Mesenteric fat pad (tissue), 1 donor: ENCODE measurements at places on chromosomes 1 and 21. TPM values are rescaled to one million over a fixed set of nuclear protein-coding genes. Genes with fewer than 3 reads are reported as not detected.

Gene RBM11
- not detected for total RNA-seq

GRCh38 chr1:32363713-32364112 is 1.4 kb downstream of the TSSK3 start:
- no peak for DNase-seq

Gene FAM72B
- total RNA-seq = 1.1 TPM

DNA sequence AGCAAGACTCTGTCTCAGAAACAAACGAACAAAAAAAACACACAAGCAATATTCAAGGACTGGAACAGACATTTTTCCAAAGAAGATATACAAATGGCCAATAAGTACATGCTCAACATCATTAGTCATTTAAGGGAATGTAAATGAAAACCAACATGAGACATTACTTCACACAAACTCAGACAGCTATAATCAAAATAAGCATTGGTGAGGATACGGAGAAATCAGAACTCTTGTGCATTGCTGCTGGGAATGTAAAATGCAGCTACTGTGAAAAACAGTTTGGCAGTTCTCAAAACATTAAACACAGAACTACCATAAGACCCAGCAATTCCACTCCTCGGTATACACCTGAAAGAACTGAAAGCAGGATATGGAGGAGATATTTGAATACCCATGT is 15.4 kb downstream of the NOL9 start:
- DNase-seq = no peak

DNA sequence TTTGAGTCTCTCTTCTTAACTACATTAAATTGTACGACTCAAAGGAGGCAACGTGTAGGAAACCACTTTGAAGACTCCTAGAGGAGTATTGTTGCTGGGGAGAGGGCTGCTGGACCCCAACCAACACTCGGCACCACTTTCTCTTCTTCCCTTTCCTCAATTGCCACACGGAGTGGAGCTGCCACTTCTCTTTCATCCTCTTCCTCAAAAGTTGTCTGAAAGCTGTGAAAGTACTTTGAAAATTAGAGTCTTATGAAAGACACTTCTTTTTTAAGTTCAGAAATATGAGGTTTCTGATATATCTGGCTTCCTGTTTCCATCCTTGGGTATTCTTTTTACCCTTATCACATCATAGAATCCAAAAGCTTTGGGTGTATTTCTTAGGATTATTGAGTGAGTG is 59.5 kb downstream of the MRPS6 start:
- DNase-seq = no peak

Gene COL8A2
- total RNA-seq = 3.3 TPM

- no peak for DNase-seq
Observed at GRCh38 chr21:34298534-34299167, 65.2 kb upstream of the KCNE2 start.

Gene SPRR2B
- not detected for total RNA-seq

Gene FYB2
- total RNA-seq = not detected

Gene LMOD1
- 26.5 TPM for total RNA-seq

DNA sequence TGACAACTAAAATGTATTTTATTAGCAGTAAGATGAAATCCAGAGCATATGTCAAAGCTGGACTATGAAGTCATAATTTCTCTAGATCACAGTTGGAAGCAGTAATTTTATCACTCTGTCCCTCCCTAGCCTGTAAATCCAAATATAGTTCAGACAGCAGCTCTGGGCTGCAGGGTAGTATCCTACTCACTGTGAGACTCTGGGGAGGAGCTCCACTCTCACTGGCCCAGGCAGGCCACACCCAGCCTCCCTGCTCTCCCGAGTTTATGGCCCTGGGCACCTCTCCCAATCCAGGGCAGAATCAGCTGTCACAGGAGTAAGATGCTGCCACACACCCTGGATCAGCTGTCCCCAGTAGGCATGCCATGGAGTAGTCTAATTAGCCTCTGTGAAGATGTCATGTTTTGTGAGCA is 131.1 kb downstream of the HLCS start:
- no peak for DNase-seq

Gene TCEA3
- total RNA-seq = 8.3 TPM

GRCh38 chr1:8388732-8389562 is 71.0 kb downstream of the SLC45A1 start:
- DNase-seq = no peak

Gene RGS13
- 1.0 TPM for total RNA-seq

DNA sequence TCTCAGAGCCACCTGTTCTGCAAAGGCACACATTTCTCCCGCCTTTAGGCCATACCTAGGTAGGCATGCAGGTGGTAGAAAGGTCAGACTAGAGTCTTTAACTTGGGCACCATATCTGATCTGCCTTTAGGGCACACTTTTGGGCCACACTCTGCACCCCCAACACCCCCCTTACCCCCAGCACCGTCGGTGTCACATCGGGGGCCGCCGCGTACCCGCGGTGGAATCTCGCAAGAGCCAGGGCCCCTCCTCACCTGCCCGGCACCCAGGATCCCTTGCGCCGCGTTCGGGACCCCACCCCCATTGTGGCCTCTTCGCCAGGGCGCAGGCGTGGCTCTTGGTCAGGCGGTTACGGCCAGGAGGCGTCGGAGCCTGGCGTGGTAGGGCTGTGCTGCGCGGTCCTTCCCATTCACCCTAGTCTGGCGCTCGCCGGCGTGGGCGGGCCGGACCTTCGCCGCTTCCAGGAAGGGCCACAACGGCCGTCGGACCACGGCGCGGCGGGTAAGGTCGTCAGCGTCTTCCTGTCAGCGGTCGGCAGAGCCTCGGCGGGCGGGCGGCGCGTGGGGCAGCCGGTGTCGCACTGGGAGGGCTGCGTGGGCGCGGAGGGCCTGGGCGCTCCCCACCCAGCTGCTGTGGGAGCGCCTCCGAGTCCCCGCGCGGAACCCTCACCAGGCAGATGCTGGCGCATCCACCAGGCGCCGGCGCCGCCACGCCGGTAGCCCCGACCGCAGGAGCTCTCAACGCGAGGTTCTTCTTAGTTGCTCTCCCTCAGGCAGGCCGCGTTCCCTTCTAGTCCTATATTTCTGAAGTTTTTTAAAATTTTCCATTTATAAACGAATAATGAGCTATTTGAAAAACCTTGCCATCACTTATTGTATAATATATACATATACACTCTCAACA is at the start of gene DNAH14:
Gene DNAH14, plus strand, starts transcription at position 341 of the 903 bp plus-strand sequence. CDS start 23,028 bp downstream, outside the sequence.
- no peak for DNase-seq

Gene SORT1
- 169 TPM for total RNA-seq

- DNase-seq = no peak
Observed at GRCh38 chr1:168518201-168518689, 25.6 kb downstream of the XCL2 start.

Gene DPT
- total RNA-seq = 310 TPM

GRCh38 chr1:170395149-170395548 is 136.8 kb upstream of the GORAB start:
- DNase-seq = no peak

DNA sequence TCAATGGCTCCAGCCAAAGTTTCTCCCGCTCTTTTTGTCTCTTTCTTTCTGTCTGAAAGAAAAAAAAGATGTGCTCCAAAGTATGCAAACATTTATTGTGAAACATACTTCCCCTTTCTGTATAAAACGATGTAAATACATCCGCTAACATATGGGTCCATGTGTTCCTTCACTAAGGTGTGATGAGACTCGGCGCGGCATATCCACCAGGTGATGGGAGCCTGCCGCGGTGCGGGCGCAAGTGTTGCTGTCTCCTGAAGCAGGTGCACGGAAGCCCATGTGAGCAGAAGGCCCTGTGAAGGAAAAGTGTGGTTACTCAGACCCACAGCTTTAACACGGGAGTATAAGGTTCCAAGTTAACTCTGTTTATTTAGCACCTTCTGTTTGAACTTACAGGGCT is 466.6 kb upstream of the C1orf87 start:
- no peak for DNase-seq

DNA sequence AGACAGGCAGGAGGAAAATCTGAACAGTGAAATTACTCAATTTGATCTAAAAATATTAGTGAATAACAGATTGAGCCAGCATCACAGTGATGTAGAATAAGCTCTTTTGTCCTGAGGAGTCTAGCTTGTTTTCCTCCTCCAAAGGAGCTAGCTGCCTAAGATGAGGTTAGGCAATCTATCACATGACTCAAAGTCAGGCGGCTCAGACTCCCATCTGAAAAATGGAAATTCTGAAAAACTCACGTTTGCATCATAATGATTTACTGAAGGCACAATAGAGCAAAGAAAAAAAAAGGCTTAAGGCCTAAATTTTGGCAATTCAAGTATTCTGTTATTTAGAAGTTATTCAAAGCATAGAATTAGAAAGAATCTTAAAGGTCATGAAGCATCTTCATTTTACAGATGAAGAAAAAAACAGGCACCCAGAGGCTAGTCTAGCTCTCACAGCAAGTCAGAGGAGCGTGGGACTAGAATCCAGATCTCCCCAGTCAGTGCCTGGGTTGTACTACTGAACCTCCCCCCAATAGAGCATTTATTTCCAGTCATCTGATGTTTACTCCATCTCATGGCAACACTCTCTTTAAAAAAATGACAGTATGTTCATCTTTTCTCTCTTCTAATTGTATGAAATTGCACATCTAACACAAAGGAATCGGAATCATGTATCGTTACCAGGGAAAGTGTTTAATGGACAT is 62.5 kb upstream of the ATF3 start:
- DNase-seq = no peak

GRCh38 chr1:247857069-247857984 is at the start of gene TRIM58:
TSS of gene TRIM58 (plus strand) at chr1:247857187. CDS start at chr1:247857247, 60 bp downstream.
- no peak for DNase-seq

GRCh38 chr21:25891596-25891995 is 156.8 kb downstream of the GABPA start:
- DNase-seq = no peak

DNA sequence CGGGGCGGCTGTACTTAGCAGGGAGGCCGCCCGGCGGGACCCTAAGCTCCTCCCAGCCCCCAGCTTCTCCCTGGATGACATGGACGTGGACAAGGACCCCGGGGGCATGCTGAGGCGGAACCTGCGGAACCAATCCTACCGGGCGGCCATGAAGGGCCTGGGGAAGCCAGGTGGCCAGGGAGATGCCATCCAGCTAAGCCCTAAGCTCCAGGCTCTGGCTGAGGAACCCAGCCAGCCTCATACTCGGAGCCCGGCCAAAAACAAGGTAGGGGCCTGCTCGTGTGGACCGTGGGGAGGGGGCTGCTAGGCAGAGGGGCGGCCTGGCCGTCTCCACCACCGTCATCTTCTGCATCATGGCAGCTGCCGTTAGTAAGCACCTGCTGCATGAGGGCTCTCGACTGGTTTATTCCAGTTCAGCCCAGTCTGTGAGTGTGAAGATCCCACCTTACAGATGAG is 9.0 kb downstream of the ARHGEF16 start:
- no peak for DNase-seq

DNA sequence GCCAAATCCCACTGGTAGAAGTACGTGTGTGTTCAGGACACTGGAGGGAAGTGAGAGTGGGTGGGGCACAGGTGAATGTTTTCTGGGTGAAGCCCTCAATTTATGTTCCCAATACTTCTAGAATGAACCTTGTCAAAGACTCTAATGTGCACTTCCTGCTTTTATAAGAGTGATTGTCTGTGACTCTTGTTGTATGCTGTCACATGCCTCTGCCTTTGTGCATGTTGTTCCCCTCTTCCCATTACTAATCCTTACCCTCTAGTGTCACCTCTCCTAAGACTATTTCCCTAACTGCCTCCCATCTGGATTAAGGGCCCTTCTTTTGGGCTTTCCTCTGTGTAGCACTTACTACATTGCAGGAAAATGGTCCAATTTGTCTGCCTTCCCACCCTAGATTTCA is 2.5 kb upstream of the LINGO4 start:
- DNase-seq = no peak

DNA sequence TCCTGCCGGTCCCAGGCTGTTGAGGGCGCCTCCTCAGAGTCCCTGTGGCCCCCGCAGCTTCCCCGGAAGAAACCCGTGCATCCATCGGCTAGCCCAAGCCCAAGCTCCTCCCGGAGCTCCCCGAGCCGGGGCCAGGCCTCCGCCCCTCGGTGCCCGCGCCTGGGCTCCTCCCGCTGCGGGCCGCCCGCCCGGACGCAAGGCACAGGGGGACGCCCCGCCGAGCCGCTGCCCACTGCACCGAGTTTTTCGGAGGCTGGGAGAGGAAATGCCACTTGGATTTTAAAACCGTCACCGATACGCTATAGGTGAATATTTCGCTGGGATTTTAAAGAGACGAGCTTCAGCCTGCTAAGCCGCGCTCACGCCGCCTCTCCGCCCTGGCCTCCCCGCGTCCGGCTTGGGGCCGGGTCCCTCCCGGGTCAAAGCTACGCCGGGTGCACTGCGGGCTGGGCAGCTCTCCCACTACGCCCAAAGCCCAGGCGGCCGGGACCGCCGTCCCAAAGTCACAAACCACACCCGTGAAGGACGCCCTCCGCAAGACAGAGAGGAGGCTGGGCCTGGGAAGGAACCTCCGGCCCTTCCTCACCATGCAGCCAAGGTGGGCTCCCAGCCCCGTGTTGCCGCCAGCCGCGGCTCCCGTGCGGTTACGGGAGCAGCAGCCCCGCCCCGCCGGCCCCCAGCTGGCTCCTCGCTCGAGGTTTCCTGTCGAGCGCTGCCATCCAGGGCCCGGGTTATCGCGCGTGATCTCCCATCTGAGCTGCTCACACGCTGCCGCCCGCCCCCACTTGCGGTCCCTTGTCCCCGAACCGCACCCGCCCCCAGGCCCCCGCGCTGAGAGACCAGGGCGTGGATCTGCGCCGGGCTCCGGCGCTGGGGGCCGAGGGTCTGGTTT is 63.2 kb downstream of the CD247 start:
- peak; percentile 91 for DNase-seq

Gene DNASE2B
- 0.39 TPM for total RNA-seq

GRCh38 chr1:175409938-175410337 is 217.4 kb upstream of the KIAA0040 start:
- no peak for DNase-seq

DNA sequence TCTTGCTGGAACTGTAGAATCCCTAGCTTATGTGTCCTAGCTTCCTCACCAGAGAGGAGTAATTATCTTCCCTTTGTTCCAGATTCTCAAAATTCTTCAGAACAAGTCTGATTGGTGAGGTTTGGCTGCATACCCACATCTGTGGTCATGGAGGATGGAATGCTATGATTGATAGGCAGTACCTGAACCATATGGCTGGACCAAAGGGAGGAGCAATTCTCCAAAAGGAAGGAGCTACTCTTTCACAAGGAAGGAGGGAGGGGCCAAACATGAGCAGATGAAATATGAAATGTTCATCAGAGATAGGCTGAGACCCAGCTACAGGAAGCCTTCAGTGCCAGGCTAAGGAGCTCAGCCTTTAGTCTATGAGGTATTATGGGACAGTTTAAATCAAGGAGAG is 5.0 kb upstream of the RNF19B start:
- no peak for DNase-seq

- DNase-seq = no peak
Observed at GRCh38 chr1:211335522-211336157, 9.0 kb downstream of the TRAF5 start.

Gene FOXO6
- total RNA-seq = not detected

Gene PLA2G2D
- not detected for total RNA-seq

GRCh38 chr1:44323947-44324346 is 31.1 kb downstream of the ERI3 start:
- no peak for DNase-seq

DNA sequence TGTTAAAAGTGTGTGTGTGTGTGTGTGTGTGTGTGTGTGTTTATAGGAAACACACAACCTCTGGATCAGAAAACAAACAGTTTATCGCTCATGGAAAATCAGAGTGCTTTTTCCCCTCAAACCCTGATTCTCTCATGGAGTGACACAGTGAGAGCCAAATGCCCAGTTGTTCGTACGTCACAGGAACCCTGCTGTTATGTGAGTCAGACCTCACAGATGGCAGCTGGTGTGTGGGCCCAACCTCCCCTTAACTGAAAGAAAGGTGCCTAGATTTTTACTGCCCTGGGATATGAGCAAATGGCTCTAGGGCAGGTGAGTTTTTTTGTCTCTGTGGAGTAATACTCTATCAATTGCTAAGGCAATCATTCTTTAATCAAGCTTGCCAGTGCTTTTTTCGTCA is 1788.1 kb downstream of the BRINP3 start:
- DNase-seq = no peak

Gene OR10J1
- not detected for total RNA-seq
